Fibroblast of gingiva (primary cell): ENCODE measurements at places on chromosomes 5 and 9.

GRCh38 chr9:6968271-6968670, 210.5 kb downstream of the KDM4C start:
- peak; percentile 61 for DNase-seq

DNA sequence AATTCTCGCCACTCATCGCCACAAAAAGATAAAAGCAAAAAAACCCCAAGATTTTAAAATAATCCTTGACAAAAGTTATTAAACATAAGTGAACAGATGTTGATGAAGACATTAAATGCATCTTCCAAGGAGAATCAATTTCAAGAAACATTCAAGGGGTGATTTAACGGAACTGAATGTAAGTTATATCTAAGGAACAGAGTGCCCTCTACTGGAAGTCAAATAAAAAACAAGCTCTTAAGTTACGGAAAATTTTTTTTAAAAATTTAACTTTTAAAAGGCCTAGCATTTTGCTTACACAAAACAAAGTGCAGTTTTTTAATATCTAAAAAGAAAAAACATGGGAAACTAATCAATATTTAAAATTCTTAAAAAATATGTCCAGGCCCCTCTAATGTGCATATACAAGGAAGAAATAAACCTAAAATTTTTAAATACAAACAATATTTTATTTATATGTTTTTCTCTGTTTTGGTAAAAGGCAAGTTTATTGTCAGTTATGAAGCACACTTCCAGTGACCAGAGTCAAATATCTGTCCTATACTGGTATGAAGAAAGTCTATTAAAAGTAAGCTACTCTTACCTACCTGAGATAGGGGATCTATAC, 28.0 kb downstream of the TEX10 start:
- peak; percentile 58 for DNase-seq

- no peak for DNase-seq
Measured at GRCh38 chr9:89871871-89872331, 267.1 kb downstream of the GADD45G start.

DNA sequence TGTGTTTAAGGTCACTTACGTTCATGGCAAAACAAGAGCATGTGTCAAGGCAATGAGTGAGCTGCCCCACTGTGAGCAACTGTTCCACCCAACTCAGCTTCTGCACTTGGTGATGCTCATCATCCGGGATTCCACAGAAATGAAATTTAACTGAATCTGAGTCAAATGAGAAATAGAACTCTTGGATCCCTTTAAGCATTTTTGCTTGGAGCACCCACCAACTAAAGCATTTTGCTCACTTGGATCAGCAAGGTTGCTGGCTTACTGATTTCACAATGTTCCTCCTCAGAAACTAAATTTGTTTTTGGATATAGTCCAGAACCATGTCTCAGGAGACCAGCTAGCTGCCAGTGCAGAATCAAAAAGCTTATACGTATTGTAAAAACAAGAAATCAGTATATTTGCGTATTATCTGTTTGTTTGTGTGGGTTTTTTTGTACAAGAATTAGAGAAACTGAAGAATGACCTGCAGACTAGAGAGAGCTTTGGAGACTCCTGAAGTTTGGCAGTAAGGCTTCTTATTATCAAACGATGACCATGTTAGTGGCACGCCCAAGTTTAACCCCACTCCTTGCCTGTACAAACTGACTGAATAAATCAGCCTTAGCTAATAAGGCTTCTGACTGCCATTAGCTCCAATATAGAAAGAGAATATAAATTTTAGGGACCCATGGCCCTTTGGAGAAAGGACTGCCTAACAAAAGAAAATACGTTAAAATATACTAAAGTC, 153.8 kb upstream of the FST start:
- DNase-seq, result peak; percentile 80

DNA sequence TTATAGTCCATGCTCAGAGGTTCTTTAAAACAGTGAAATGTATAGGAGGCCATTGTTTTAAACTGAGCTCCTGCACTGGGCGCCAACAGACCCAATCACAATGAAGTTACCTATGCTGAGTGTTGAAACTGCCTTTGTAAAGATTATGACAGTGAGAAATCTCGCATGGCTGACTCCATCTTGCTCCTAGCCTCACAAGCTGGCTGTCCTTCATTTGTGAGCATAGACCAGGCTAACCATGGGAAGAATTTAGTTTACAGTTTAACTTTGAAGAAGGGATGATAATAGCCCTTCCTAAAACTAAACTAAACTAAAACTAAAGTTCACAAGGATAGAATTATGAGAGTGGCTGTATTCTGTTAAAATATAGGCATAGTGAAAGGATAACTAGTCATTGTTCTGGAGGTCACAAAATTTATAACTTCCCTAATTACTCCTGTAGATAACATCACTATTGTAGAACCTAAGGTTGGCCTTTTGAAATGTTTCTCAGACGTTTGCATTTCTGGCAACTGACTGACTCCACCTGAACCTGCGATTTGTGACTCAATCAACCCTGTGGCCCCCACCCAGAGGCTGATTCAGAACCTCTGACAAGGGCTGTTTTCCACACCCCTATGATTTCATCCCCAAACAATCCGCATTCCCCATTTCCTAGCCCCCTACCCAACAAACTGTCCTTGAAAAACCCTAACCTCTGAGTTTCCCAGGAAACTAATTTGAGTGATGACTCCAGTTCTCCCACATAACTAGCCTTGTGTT, 59.1 kb downstream of the HMHB1 start:
- no peak for DNase-seq

DNA sequence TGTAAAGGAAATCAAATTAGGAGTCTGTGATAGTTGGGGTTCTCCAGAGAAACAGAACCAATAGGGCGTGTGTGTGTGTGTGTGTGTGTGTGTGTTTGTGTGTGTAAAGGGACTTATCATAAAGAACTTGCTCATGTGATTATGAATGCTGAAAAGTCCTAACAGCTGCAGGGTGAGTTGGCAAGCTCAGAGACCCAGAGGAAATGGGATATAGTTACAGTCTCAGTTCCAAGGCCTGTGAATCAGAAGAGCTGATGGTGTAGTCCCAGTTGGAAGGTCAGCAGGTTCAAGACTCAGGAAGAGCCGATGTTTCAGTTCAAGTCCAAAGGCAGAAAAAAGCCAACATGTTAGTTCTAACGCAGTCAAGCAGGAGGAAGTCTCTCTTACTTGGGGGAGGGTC, 214.2 kb downstream of the ELAVL2 start:
- DNase-seq, result no peak

- no peak for DNase-seq
Measured at GRCh38 chr5:154858972-154859871, 795 bp downstream of the CNOT8 start.

DNA sequence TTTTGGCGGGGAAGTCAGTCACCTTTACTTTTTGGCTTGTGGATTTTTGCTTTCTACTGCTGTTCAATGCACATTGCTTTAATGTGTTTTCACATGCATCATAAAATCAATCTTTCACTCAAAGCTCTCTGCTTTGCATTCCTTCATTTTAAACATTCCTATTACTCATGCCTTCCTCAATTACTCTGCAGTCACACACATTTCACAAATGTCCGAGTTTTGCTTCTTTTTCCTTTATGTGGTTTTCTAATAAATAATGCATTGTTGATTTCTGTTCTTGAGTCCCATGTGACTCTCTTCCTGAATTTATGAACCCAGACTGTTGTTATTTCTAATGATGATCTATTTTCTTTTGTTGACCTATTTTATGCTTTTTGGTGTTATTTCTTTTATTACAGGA, 82.3 kb upstream of the EPB41L4B start:
- no peak for DNase-seq

- no peak for DNase-seq
Measured at GRCh38 chr5:135397084-135397483, 1.9 kb downstream of the MACROH2A1 start.

DNA sequence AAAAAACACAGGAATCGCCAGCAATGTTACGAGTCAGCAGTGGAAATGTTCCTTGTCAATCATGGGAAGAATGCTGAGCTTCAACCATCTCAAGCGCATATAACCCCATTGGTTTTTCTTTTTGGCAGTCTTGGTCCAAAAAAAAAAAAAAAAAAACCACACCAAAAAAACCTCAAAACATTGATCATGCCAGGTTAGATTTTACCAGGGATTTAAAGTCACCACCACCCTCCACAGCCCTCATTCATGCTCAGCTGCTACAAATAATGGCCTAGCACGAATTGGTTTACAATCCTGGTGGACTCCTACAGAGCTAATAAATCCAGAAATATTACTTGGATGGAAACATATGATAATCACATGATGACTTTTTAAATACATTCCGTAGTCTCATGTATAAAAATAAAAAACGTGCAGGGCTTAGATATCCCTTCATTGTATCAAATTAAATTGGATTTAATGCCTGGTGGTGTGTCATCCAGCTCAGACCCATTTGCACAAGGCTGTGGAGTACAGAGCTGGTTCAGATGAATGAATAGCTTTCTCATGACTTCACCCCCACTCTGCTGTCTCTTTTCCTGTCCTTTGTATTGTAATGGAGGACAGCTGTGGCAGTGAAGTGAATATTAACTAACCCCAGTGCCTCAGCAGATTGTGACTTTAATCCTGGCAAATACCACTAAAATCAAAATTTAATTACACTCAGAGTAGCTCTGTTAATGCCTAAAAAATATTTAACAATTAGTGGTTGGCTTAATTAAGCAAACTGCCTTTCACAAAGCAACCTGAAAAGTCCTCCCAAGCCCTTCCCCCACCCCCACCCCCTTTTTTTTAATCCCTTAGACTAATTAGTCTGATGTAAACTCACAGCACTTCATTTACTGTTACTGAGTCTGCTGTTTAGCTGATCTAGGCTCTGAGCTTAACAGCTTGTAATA, 626.5 kb upstream of the ZNF608 start:
- peak; percentile 61 for DNase-seq

DNA sequence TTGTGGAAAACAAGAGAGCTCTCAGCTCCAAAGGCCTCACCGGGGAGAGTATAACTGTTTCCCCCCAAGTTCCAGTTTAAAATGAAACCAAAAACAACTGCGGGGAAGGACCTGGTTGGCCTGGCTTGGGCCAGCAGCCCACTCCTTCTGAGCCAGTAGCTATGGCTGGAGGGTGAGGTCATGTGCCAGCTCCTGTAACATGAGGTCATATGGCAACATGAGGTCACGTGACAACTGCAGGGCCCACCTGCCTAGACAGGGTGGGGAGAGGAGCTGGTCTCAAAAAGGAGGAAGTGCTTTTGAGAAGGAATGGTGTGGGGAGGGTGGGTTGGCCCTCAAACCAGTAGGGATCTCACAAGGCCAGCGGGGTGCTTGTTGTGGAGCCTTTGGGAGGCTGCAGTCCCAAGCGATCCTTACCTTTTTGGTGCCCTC, 29.3 kb upstream of the CRB2 start:
- no peak for DNase-seq
